H4 (cell line): ENCODE measurements at places on chromosomes 5 and 9.

DNA sequence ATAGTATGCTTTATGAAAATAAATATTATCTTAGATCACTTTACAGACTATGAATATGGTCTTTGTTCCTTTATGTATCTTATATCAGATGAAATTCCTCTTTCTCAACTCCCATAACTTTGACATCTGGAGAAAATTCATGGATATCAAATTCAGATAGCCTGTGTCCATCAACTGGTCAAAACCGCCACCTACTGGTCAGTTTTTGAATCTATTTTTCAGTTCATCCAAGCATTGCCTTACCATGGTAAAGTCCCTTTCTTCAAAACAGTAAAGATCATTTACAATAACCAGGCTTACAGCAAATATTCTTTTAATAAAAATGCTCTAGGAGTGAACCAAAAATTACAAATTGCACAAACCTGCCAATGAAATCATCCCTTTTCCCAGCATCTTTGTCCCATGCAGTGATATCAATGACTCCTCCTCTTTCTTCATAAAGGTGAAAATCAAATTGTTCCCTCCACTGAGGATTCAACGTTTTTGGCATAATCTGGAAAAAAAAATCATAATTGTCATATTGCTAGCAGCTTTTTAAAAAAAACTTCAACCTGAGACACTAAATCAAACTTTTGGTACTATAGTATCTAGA lies 290.5 kb downstream of the SLF1 start:
- DNase-seq, result peak; percentile 19

DNA sequence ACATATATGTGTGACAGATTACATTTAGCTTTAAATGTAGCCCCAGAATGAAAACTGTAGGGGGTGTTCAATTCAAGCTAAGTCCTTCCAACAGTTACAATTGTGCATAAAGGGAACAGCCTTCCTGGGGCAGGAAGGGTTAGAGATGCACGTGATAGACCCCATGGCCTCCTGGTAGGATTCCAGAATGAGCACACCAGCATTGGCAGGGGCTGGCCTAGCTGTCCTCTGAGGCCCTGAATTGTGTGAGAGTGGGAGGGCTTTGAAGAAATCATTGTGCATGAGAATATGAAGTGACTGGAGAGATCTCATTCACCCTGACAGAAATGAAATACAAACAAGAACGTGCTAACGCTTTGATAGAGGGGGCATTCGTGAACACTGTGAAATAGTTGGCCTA lies 663.8 kb upstream of the KLF4 start:
- DNase-seq, result no peak

DNA sequence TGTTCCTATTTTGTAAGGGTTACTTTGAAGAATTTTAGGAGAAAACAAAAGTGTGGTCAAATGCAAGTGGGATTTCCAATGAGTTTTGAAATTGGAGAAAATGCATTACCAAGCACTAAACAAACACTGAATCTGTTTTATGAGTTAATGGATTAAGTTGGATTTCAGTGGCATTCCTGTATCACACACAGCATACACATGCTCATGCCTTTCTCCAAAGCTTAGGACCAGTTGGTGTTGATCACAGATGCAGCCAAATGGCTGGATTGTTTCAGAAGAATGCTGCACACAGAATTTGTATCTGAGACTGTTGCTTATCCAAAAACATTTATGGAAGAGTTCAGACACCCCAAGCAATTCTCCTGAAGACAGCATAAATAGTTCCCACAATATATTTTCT lies 611.1 kb downstream of the ACTL7B start:
- DNase-seq, result no peak

GRCh38 chr5:32852535-32852934 lies 141.4 kb downstream of the NPR3 start:
- peak; percentile 61 for DNase-seq

GRCh38 chr5:94326586-94326985 lies 291.8 kb downstream of the KIAA0825 start:
- DNase-seq, result no peak
